ENCODE measurements at places on chromosomes 12 and 14. TPM values are rescaled to one million over a fixed set of nuclear protein-coding genes. Genes with fewer than 3 reads are reported as not detected.

DNA sequence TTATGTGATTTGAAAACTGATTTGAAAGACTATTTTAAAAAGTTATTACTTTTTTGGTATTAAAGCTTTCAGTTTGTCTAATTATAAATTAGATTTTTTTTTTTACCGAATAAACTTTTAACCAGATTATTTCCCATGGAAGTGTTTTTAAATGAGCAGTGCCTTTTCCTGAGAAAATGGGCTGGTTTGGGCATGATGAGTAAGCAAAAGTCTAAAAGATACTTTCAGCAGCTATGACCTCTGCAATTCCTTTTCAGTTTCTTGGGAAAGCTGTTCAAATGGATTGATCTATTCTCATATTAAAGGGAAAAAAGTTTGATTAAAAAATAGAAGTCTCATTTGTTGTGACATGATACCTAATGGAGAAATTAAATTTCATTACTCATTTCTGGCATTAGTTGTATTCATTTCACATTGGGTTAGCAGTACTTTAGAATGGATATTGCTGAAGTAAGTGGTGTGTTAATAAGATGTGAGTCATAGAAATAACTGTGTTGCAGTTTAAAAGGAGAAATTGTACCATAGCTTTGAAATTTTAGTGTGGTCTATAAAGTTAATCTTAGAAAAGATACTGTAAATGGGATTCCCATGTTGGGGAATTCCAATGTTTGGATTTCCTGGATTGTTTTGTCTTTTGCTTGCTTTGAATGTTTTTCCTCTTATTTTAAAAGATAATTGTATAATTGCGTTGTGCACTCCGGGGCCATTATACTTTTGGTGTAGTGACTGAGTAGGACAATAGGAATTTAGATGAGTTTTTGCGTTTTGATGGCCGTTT lies 21.0 kb downstream of the KTN1 start:
- no peaks in the 10 kb centered on the region for H3K27me3 ChIP-seq
- peaks cover 13% of the 10 kb centered on the region for H3K36me3 ChIP-seq
- no peak overlapping the region for H3K4me3 ChIP-seq
- DNase-seq: no peak

- H3K27ac ChIP-seq: no peak overlapping the region
- no peaks in the 10 kb centered on the region for H3K36me3 ChIP-seq
- peaks cover 3% of the 10 kb centered on the region for H3K27me3 ChIP-seq
- DNase-seq: no peak
These were observed 187.8 kb downstream of the DACT1 start for GRCh38 chr14:58825606-58826005.

DNA sequence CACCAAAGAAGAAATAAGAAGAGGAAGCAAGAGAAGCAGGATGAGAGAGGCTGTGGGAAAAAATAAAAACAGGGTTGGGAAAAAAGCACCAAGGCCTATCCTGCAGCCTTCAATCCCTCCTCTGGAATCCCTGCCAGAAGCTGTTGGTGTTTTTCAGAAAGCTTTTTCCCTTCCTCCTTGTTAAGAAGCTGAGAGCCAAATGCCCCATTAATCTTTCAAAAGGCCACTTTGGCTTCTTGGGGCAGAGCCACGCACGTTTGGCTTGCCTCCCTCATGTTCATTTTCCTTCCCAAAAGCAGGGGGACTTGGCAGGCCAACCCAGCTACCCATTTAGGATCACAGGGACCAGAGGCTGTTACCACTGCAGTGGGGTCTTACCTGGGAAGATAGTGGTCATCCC lies 365.3 kb downstream of the NUAK1 start:
- no peak for DNase-seq
- no peaks in the 10 kb centered on the region for H3K36me3 ChIP-seq
- no peak overlapping the region for H3K4me3 ChIP-seq
- peaks cover 4% of the 10 kb centered on the region for H3K27me3 ChIP-seq

- no peaks in the 10 kb centered on the region for H3K36me3 ChIP-seq
- H3K27ac ChIP-seq: no peak overlapping the region
- no peaks in the 10 kb centered on the region for H3K4me1 ChIP-seq
- H3K4me3 ChIP-seq: no peak overlapping the region
- DNase-seq: no peak
- H3K27me3 ChIP-seq: peaks cover 2% of the 10 kb centered on the region
These were observed 176.2 kb downstream of the PHETA1 start for GRCh38 chr12:111192647-111193046.

DNA sequence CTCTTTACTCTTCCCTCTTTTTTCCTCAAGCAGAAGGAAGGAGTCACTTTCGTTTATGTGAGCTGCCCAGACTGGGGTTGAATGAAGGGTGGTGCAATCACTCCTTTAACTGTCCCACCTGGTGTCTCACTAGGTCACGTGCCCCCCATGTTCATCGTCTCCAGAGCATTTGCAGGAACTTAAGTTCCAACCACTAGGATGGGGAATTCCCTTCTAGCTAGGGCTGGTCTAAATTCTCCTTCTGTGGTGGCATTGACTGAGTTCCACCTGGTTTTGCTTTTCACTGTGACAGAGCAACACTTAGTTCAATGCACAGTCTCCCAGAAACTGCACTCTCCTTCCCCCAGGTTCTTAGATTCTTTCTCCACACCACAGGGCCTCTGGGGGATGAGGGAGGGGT lies 9.5 kb downstream of the FANCM start:
- no peak for DNase-seq
- peaks cover 12% of the 10 kb centered on the region for H3K36me3 ChIP-seq
- H3K4me3 ChIP-seq: no peak overlapping the region
- H3K27me3 ChIP-seq: no peaks in the 10 kb centered on the region
- no peak overlapping the region for H3K27ac ChIP-seq

The MON2 gene
- total RNA-seq: 31.3 TPM

The KRT7 gene
- total RNA-seq: 3.4 TPM

All from activated CD4-positive, alpha-beta T cell treated with anti-CD3 and anti-CD28 coated beads for 36 hours (primary cell).